ENCODE measurements at places on chromosomes 6 and 20.
A peak's percentile ranks its signal among the peaks of the same experiment; 100 is the strongest.

GRCh38 chr6:22883061-22883717 is 313.8 kb downstream of the HDGFL1 start:
- DNase-seq = no peak

DNA sequence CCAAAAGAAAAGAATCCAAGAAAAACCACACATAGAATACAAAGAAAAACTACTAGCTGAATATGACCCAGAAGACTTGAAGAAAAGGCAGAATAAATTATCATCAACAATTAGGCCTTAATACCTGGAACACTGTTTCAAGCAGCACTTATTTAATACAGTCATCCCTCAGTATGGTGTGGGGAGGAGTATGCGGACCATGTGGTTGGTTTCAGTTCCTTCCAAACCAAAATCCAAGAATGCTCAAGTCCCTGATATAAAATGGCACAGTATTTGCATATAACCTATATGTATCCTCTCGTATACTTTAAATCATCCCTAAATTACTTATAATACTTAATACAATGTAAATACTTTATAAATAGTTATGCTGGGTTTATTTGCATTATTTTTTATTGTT is 16.1 kb downstream of the CDK19 start:
- no peak for DNase-seq

DNA sequence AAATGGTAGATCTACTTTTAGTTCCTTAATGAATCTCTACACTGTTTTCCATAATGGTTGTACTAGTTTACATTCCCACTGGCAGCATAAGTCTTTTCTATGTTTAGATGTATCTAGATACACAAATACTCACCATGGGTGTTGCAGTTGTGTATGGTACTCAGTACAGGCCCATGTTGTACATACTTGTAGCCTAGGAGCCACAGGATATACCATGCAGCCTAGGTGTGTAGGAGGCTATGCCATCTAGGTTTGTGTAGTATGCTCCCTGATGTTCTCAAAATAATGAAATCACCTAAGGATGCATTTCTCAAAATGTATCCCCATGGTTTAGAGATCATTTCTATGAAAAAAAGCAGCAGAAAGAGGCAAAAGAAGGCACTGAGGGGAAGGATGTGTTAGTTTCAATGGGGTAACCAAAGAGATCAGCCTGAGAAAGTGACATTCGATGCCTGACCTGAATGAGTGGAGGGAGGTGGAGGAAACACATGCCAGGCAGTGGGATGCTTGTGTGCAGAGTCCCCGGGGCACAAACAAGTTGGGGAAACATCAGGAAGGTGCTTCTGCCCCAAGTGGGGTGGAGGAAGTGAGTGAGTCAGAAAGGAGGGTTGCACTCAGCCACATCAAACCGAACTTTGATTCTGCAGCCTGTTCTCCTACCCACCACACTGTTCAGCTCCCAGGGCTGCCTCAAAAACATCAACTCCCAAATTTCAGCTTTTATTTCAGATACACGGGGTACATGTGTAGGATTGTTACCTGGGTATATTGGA is 191.2 kb downstream of the ZNF217 start:
- DNase-seq = no peak

- no peak for DNase-seq
These were observed 229.8 kb downstream of the HIVEP2 start for GRCh38 chr6:142714951-142715785.

DNA sequence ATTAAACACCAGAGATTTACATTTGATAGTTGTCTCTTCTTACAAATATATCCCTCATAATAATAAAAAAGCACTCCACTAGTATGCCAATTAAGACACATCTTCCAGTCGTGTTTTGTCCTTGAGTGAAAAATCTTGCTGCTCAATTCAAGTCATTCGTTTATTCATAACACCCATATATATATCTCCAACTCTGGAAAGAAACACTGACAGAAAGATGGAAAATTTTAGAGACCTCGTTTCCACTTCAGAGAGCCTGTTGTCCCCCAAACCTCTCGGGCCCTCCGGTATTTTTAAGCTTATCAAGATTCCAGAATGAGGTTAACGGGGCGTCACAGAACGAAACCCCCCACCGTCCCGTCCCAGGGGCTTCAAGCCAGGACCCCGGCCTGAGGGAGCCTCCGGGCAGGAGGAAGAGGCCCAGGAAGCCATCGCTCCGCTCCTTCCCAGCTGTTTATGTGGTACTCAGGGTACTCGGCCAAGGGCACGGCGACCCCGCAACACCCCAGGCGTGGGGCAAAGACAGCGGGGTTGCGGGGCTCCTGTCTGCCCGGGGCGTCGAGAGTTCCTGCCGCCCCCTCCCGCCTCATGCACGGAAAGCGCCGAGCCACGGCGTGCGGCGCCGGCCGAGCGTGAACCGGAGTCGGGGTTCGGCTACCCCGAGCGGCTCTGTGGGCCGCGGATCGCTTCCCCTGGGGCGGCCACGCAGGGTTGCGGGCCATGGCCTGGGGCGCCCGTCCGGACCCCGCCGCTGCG is 623 bp upstream of the SNX9 start:
- DNase-seq = no peak

- no peak for DNase-seq
These were observed 1.5 kb upstream of the TUBB2B start for GRCh38 chr6:3228771-3229565.

GRCh38 chr6:167481307-167481926 is 156.5 kb downstream of the TTLL2 start:
- DNase-seq = no peak

- peak; percentile 99 for DNase-seq
These were observed 20.1 kb upstream of the FAM83C start for GRCh38 chr20:35312318-35312717.

GRCh38 chr6:41475164-41475563 is 71.0 kb upstream of the FOXP4 start:
- no peak for DNase-seq

- no peak for DNase-seq
These were observed 36.3 kb upstream of the VEGFA start for GRCh38 chr6:43733471-43734293.

DNA sequence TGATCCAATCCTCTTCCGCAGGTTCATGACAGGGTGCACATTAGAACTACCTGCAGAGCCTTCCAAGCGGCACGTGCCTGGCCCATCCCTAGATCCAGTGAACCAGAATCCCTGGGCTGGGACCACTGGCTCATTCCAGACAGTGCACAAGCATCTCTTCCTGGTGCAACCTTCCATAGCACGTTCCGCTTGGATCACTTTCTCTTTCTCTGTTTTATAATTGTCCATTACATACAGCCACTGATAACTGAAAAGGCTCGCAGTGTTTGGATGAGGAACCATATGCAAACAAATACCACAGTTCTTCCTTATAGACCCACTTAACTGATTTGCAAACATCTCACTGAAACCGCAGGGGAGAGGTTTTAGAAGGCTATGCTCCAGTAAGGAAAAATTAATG is 59.6 kb upstream of the DDR1 start:
- no peak for DNase-seq

- peak; percentile 68 for DNase-seq
These were observed 263.4 kb downstream of the CDC5L start for GRCh38 chr6:44650947-44651346.

DNA sequence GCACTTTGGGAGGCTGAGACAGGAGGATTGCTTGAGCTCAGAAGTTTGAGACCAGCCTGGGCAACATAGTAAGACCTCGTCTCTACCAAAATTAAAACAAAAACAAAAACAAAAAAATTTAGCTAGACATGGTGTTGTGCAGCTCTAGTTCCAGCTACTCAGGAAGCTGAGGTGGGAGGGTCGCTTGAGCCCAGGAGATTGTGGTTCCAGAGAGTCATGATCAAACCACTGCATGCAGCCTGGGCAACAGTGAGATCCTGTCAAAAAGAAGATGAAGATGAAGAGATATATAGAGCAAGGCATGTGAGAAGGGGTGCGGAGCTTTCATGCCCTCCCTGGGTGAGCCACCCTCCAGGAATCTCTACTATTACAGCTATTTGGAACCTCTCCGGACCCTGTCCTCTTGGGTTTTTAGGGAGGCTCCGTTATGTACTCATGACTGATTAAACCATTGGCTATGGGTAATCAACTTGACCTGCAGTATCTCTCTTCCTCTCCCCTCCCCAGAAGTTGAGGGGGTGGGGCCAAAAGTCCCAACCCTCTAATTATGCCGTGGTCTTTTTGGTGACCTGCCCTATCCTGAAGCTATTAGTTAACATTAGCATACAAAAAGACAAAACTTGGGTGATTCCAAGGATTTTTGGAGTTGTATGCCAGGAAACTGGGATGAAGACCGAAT is 9.0 kb downstream of the POLH start:
- no peak for DNase-seq
